ENCODE measurements at places on chromosomes 5 and 9.

- no peak for DNase-seq
Measured at GRCh38 chr5:176535664-176536131, 1.5 kb downstream of the RNF44 start.

DNA sequence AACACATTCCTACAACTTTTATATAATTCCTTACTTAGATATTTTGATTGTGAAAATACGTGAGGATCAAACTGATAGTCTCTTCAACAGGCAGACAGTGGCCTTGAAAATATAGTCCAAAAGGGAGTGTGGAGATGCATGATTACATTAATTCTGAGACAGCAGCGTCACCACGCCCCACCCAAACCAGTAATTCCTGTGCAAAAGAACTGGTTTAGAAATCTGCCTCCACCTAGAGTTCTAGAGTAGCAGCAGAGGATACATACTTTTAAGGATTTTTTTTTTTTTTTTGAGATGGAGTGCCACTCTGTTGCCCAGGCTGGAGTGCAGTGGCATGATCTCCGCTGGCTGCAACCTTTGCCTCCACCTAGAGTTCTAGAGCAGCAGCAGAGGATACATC lies 1.6 kb upstream of the TUT7 start:
- no peak for DNase-seq

DNA sequence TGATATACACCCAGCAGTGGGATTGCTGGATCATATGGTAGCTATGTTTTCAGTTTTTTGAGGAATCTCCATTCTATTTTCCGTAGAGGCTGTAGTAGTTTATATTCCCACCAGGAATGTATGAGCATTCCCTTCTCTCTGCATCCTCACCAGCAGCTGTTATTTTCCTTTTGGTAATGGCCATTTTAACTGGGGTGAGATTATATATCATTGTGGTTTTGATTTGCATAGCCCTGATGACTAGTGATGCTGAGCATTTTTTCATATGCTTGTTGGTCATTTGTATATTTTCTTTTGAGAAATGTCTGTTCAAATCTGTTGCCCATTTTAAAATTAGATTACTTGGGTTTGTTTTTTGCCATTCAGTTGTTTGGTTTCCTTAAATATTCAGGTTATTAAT lies 11.2 kb upstream of the PPIC start:
- no peak for DNase-seq

DNA sequence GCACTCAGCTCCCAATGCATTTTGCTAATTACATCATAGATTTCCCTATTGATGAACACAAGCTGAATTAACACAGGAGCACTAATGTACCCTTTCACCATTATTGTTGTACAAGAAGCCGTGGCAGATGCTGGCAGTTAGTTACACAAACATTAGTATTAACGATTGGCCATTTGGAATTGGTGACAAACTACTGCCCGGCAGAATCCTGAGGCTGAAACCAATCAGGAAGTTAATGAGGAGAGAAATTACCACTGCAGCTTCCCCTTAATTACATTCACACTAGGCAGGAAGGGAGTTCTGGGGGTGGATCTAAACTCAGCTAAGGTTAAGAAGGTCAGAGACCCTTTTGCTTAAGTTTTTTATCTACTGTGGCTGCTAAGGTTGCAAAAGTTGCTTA lies 9.6 kb upstream of the DMRT3 start:
- DNase-seq: no peak

GRCh38 chr5:179765400-179765799 lies 28.4 kb upstream of the LTC4S start:
- DNase-seq: no peak

DNA sequence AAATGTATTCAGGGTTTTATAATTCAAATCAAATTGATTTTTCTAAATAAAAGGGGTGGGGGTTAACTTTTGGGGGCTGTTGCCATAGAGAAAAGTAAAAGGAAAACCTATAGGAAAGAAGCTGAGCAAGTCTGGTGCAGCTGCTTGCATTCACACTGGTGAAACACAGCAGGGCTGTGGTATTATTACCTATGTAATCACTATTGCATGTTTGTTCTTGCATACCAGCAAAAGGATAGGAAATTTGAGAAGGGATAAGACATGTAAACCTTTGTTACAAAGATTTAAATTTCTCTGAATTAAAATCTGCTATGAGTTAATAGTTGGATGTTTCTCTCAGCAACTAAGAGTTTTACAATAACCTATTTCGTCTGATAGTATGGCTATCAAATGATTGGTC lies 346.7 kb downstream of the EFNA5 start:
- no peak for DNase-seq

GRCh38 chr5:16548115-16548514 lies 68.7 kb downstream of the RETREG1 start:
- DNase-seq: no peak

DNA sequence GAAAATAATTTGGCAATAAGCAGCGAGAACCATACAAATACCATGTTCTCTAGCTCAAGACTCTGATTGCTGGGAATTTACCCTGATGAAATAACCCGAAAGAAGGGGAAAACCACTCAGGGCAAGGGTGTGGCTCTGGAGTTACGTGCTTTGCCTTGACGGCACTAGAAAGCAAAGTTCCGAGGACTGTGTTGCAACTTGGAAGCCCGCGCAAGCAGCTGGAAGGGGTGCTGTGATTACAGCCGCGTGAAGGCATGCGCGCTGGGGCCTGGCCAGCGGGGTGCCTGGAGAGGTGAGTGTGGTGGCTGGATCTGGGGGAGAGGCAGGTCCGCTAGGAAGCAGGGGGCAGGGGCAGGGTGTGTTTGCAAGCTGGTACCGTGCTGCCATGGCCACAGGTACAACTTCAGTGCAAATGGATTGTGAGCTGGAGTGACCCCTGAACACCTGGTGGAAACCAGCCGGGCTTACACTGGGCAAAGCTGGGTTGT lies 52.6 kb upstream of the CNOT6 start:
- DNase-seq: no peak

DNA sequence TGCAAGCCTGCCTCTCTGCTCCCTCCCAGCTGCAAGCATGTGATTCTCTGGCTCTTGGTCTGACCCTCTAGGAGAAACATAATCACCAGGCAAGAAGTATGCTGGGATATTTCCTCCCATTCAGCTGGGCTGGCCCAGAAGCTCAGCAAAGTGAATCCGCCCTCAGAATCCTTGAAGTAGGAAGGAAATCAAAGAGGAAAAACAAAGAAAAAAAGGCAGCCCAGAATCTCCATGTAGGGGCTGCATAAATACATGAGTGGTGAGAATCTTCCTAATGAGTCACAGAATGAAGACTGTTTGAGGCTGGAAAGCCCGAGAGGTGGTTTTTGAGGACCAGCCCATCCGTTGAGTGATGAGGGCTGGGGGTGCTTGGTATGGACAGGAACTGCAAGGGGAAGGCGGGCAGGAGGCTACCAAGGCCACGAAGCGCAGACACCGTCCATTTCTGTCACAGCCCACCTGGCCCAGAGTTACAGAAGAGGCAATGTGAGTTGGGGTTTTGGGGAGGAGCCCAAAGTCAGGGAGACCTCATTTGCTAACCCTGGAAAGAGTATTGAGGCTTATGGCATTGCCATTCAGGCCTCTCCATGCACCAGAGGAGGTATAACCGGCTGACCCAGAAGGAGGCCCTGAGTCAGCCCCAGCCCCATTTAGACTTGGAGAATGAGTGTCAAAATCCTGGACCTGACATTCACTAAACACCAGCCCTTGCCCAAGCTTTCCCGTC lies 33.4 kb upstream of the TGFBR1 start:
- DNase-seq: no peak
